Osteocyte (in vitro differentiated cells): ENCODE measurements at places on chromosomes 3 and 15. TPM values are rescaled to one million over a fixed set of nuclear protein-coding genes. Genes with fewer than 3 reads are reported as not detected.

- no peak for DNase-seq
These were observed 12.5 kb downstream of the RCCD1 start for GRCh38 chr15:90967206-90967605.

DNA sequence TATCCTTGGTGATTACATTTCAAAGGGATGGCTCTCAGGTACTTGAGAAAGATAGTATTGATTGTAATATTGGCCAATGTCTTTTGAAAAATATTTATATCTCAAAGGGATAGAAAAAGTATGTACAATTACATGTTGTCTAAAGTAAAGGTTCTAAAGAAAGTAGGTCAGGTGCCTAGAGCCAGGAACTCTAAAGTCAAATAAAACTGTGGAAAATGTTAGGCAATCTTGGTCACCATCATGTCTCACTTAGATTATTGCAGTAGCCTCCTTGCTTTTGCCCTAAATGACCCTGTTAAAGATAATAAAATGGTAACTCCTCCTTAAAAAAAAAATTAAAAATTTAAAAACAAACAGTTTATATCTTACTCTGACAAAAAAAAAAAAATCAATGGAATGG, 198.5 kb upstream of the ARPP21 start:
- DNase-seq: no peak

Gene VPS39
- total RNA-seq: 79.3 and 81.7 TPM in 2 replicates

- DNase-seq: no peak
These were observed 222.1 kb downstream of the THSD4 start for GRCh38 chr15:71337197-71337845.

Gene AMT
- 8.0 and 9.4 TPM in 2 replicates for total RNA-seq

Gene TUSC7
- not detected in 2 replicates for total RNA-seq

DNA sequence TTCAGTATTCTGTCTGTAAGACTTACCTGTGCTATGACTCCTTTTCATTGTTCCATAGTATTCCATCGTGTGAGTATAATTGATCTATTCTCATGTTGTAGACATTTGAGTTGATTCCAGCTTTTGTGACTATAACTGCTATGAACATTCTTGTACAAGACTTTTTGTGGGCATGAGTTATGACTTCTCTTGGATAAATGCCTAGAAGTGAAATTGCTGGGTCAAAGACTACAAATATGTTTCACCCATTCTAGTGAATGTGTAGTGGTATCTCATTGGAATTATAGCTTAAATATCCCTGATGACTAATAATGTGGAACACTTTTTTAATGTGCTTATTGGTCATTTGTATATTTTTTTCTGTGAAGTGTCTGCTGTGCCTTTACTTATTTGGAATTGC, 27.6 kb upstream of the NPHP3 start:
- DNase-seq: no peak

DNA sequence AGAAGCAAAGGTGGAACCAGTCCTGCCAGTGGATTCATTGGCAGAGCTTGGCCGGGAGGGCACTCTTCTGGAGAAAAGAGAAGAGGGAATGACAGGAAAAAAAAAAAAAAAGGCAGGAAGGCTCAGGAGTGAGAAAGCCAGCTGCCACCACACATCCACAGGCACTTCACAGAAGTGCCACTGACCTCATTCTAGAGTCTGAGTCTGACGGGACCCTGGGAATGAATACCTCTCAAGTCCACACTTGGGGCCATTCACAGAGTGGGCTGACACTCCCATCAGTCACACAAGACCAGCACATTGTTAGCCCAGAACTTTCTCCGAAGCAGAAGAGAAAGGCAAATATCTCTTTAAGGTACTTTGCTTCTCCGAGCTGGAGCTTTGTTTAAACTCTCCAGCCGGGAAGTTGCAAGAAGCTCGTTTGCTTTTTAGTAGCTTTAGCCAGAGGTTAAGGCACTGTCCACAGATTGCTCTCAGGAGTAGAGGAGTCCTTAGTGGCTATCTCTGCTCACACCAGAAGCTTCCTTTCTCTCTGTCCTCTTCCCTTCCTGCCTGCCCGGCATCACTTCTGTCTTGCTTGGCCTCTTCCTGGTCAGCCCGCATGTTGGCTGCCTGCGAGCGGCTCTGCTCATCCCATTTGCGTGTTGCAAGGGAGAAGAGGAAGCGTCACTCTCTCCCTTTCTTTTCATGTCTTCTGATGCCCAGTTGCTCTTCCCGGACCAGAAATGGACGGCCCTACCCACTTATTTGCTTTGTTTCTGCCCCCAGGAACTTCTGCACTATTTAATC, 53.8 kb downstream of the CMTM6 start:
- no peak for DNase-seq

Gene SKOR1
- 0.42 and 0.48 TPM in 2 replicates for total RNA-seq

DNA sequence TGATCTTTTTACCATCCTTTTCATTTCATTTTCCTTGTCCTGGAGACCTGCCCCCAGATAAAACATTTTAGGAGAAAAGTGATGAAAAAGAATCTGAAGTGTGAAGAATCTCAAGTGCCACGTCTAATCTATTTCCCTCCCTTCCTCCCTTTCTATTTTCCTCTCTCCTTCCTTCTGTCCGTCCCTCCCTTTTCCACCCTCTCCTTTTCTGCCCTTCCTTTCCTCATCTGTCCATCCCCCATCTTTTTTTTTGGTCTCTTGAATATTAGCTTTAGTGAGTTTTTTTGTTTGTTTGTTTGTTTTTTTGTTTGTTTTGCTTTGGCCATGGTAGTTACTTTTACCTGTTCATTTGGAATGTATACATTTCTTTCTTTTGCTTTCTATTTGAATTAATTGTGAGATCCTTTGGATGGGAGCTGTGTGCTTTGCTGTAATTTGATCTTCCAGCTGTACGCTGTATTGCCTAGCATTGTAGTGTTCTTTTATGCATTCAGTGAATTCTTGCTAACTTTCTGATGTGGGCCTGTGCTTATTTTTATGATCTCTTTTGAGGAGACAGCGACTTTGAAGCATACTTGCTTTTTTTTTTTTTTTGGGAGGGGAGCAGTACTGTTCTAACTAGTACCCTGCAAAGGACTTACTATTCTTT, 19.2 kb downstream of the CDIN1 start:
- DNase-seq: no peak

Gene UQCC5
- 18.4 and 18.6 TPM in 2 replicates for total RNA-seq

GRCh38 chr3:189096092-189096491, 75.7 kb upstream of the TPRG1 start:
- DNase-seq: no peak

DNA sequence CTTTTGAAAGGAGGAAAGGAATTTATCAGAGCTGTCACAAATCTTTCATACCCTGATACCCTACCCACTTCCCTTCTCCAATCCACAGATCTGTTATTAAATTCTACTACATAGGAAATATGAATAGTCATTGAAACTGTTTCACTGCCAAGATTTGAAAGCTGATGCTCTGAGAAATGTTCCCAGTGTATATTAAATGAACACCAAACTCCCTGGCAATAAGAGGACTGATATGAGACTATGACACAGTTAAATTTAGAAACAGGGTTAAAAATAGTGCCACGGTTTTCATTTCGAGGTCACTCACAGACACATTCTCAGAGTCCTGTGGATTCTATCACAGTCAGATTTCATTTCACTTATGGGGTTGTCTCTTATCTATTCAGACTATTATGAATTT, 27.2 kb upstream of the GBE1 start:
- DNase-seq: no peak

- DNase-seq: no peak
These were observed 177.2 kb upstream of the TLE3 start for GRCh38 chr15:70274908-70275307.

Gene ILDR1
- not detected in 2 replicates for total RNA-seq

Gene TUSC2
- total RNA-seq: 16.9 and 18.3 TPM in 2 replicates

DNA sequence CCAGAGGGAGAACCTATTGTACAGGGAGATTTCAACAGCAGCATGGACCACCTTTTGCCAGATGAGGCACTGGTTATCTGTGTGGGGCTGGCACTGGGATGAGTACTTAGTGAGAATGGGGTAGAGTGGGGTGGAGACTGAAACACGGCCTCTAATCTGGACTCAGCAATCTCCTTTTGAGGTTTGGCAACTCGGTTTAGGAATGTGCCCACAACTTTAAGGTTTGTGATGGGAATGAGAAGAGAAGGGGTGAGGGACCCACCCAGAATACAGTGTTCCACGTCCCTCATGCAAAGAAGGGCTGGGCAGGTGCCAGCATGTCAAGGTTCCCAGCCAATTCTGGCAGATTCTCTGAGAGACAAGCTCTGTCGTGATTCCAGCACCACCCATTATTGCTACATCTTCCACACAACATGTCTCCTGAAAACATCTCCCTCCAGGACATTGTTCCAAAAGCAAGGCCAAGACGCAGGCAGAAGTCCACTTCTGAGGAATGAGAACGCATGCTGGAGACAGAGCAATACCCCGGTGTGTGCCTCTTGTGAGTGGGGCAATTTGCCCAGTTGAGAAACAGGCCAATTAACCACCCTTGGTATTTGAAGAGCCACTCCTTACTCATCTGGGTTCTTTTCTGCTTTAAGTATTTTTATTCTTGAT, 37.5 kb upstream of the CCR4 start:
- DNase-seq: no peak

DNA sequence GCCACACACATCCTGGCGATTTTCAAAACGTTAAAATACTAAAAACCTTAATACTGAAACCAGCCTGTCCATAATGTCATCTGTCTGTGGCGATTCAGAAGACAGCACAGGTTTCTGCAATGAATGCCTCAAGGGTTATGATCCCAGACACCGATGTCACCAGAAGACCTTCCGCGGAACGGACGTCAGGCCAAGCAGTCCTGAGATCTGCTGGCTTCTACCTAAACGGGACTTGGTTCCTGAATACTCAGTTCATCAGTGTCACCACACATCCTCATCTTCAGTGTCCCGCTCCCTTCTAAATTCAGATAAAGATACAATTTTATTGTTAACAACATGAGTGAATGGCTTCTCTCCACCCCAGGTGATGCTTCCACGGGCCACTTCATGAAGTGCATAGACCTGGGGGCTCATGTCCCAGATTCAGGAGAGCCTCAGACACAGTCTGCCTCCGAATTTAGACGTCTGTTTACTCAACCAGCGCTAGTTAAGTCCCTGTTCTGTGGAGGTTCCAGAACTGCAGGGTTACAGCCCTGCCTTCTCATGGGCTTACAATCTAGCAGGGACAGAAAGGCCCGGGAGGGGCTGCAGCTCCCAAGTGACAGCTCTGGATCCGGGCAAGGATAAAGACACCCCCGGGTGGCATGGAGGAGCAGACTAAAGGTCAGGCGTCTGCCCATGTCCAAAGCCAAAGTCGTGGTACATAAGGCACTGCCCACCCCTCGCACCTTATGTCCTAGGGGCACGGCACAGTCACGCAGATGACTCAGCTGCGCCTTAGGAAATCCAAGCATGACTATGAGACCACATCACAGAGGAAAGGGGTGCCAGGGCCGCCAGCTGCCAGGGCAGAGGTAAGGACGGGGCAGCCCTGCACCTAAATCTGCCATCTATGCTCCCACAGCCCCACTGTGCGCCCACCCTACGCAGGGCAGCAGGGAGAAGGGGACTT, 75.9 kb downstream of the VGLL4 start:
- no peak for DNase-seq

Gene UTS2B
- total RNA-seq: 0.55 and 0.75 TPM in 2 replicates

DNA sequence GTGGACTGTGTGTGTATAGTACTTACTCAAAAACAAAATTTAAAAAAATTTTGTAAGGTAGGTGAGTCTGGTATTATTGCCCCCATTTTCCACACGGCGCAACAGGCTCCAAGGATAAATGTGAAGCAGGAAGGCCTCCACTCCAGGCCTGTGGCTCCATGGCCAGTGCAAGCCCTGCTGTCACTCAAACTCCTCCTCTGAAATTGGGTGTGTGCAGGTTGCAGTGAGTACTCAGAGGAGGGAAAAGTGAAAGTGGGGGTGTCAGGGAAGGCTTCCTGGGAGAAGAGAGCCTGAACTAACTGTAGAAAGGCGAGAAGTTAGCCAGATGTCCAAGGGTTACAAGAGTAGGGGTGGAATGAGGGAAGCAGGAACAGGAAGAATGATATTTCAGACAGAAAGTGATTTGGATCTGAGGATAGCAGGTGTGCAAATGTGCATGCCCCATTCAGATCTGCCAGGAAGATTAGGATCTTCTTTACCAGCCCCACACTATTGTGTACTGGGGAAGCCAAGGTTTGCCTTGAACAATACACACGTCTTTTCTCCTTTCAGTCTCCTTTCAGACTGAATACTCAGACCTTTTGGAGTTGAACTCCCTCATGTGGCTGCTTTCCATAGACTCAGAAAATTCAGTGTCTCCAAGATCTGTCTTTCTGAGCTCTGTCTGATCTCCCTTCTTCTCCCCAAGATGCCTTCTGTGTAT, 48.7 kb upstream of the RYK start:
- no peak for DNase-seq

DNA sequence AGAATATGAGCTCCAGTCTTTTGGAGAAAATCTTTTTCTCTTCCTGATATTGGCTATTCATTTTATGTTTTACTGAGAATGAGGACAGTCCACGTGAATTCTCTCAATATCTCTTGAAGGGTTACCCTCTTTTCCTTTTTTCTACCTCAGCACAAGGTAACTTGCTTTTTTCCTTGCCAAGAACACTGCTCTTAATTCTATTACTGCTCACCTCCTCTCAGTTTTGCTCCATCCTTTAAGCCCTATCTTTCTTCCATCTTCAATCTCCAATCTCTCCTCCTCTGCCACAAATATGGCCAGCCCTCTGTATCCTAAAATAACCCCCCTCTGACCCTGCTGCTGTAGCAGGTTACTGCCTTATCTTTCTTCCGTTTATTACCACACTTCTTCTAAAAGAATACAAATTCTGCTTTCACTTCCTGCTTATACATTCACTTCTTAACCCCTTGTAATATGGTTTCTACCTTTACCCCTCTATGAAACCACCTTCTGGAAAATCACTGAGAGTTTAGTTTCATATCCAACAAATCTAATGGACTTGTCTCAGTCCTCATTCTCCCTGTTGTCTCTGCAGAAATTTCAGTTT, 89.0 kb downstream of the NFKBIZ start:
- no peak for DNase-seq

DNA sequence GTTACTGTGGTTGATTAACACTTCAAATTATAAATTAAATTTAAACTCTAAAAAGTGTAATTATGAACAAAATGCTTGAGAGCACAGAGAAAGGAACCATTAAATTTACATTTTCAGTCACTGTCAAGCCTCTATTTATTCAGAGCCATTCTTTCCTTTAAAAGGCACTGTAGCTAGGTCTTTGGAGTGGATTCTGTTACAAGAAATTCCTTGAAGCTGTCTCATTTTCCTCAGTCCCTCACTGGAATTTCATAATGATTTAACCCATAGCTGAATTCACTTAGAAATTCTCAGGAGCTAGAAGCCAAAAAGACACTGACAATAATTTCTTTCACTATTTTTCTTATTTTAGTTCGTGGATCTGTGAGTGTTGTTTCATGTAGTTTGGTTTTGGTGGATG, 81.2 kb upstream of the TCF12 start:
- no peak for DNase-seq

Gene RNU5B-1
- total RNA-seq: 18.5 and 32.7 TPM in 2 replicates

Gene DPPA4
- total RNA-seq: 0.75 and 1.8 TPM in 2 replicates

Gene BCL2A1
- total RNA-seq: not detected in 2 replicates

Gene P2RY12
- total RNA-seq: not detected in 2 replicates

DNA sequence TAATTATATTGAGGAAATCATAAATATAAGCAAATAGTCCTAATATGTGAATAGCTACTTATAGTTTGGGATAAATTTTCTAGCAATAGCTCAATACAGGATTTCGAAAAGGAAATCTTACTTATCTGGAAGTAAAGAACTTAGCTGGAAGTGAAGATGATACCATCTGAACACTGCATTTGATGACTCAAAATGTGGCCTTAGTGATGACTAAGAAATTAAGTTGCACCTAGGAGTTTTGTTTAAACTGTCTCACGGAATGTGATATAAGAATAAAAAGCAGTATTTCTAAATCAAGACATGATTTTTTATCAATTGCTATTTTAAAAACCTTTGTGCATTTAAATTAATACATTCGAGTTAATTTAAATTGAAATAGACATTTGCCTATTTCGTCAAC, 91.2 kb downstream of the EOMES start:
- no peak for DNase-seq
